ENCODE measurements at places on chromosomes 12 and 14.

DNA sequence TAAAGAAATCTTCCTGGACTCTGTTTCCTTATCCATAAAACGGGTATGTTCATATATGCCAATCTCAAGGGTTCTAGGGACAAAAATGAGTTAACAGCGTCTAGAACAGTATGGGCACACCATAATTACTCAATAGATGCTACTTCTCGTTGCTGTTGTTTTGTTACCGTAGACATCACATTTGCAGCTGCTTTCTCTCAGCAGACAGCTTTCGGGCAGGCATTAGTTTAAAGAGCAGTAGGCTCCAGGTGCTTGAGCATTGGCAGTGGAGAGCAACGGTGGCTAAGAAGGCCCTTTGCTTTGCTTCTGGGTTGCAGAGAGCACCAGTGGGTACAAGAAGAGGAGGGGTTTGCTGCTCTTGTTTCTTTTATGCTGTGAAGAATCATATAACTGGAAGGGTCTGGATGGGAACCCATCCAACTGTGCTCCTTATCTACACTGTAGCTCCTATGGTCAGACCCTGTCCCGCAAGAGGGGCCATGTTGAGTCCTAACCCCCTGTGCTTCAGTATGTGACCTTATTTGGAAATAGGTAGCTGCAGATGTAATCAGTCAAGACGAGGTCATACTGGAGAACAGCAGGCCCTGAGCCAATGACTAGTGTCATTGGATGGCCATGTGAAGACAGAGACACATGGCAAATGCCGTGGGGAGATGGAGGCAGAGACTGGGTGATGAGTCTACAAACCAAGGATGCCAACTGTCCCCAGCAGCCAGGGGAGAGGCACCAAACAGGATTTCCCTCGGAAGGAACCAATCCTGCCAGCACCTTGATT lies 120.0 kb downstream of the RBM19 start:
- no peak for DNase-seq

- peak; percentile 89 for DNase-seq
These were observed 3.0 kb upstream of the METTL17 start for GRCh38 chr14:20986811-20987210.

- no peak for DNase-seq
These were observed 229.2 kb upstream of the TMTC1 start for GRCh38 chr12:30012816-30013450.

- DNase-seq = no peak
These were observed 601 bp downstream of the MDGA2 start for GRCh38 chr14:47674543-47675465.

DNA sequence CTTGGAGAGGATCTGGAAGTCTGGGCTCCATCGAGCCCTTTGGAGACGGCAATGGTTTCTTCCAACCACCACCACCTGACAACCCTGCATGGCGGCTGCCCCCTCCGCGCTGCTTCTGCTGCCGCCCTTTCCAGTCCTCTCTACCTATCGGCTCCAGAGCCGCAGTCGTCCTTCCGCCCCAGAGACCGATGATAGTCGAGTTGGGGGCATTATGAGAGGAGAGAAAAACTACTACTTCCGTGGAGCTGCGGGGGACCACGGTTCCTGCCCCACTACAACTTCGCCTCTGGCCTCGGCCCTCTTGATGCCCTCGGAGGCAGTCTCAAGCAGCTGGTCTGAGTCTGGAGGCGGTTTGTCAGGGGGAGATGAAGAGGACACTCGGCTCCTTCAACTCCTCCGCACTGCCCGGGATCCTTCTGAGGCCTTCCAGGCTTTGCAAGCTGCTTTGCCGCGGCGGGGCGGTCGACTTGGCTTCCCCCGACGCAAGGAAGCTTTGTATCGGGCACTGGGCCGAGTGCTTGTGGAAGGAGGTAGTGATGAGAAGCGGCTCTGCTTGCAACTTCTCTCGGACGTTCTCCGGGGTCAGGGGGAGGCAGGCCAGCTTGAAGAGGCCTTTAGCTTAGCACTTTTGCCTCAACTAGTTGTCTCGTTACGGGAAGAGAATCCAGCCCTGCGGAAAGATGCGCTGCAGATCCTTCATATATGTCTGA lies 499 bp downstream of the TOGARAM1 start:
- DNase-seq = no peak

GRCh38 chr14:41403360-41403759 lies 203.3 kb upstream of the LRFN5 start:
- no peak for DNase-seq

DNA sequence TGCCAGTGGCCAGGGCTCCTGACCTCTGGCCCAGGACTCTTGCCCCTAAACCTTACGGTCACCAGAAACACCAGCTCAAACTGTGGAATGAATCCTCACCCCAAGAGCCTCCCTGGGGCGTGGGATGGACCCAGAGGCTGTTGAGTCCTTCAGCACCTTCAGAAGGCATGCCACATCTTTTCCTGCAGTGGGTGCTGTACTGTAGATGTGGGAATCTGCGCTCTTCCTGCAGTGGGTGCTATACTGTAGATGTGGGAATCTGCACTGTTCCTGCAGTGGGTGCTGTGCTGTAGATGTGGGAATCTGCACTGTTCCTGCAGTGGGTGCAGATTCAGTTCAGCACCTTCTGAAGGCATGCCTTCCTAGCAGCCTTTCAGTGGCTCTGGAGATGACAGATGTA lies 1.2 kb downstream of the KRT82 start:
- DNase-seq = no peak

- DNase-seq = no peak
These were observed 21.0 kb upstream of the EMP1 start for GRCh38 chr12:13175499-13175898.

GRCh38 chr12:38872561-38872960 lies 32.8 kb downstream of the CPNE8 start:
- no peak for DNase-seq

- DNase-seq = no peak
These were observed 305.3 kb downstream of the SLC6A15 start for GRCh38 chr12:84607170-84607819.

- DNase-seq = no peak
These were observed 77.7 kb upstream of the TRAF3 start for GRCh38 chr14:102699416-102700110.

DNA sequence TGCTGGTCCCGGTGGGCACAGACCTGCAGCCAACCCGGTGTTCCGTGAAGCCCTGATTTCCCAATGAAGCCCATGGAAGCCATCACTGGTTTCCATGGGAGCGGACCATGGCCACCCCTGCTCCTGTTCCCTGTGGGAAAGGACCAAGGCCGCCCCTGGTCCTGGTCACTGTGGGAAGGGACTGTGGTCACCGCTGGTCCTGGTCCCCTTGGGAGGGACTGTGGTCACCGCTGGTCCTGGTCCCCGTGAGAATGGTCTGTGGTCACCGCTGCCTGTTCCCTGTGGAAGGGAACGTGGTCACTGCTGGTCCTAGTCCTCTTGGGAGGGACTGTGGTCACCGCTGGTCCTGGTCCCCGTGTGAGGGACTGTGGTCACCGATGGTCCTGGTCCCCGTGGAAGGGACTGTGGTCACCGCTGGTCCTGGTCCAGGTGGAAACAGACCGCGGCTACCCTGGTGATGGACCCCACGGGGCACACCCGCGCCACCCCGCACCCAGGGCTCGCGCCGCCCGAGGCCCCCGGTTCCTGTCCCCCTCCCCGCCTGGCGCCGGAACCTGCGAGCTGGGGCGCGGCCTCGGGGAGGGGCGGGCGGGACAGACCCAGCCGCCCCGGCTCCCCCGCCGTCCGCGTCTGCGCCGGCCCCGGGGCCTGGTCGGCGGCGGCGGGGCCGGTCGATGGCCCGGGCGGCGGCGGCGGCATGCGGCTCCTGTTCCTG lies at the start of gene GLT1D1:
TSS of gene GLT1D1 (plus strand) at position 594 of the 715 bp plus-strand sequence. CDS start at position 698, 104 bp downstream.
- no peak for DNase-seq

GRCh38 chr12:48940181-48940580 lies 14.9 kb upstream of the FKBP11 start:
- peak; percentile 77 for DNase-seq

DNA sequence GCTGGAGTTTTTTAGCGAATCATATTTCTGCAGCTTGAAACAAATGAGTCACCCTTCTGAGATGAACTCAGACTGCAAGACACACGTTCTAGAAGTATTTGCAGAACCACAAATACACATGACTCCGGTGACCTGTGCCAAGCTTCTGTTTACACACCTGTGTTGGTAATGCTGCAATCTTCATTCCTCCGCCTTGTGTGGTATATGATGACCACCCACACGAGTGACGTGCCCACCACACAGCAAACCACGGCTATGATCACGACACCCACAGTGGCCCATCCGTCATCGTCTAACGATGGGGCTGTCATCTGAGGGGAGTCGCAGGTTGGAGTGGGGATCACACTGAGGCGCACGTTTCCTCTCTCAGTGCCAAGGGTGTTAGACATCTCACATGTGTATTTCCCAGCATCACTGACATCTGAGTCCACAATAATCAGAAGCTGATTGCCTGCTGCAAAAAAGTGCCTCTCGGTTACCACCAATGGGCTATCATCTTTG lies 43.0 kb downstream of the LRIG3 start:
- DNase-seq = no peak

DNA sequence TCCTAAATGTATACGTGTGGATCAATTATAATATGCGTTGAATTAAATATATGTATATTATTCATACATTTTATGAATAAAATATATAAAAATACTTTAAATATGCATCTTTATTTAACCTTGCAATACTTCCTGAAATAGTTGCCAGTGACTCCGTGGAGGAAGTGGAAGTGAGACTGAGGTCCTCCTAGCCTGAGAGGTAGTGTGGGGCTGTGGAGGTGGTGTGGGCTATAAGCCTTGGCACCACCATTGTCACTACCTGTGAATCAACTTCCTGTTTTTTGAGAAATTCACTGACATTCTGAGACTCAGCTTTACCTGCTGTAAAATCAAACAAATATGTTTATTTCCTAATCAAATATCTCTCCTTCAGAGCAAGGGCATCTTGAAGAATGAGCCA lies 514.2 kb downstream of the VRK1 start:
- no peak for DNase-seq

DNA sequence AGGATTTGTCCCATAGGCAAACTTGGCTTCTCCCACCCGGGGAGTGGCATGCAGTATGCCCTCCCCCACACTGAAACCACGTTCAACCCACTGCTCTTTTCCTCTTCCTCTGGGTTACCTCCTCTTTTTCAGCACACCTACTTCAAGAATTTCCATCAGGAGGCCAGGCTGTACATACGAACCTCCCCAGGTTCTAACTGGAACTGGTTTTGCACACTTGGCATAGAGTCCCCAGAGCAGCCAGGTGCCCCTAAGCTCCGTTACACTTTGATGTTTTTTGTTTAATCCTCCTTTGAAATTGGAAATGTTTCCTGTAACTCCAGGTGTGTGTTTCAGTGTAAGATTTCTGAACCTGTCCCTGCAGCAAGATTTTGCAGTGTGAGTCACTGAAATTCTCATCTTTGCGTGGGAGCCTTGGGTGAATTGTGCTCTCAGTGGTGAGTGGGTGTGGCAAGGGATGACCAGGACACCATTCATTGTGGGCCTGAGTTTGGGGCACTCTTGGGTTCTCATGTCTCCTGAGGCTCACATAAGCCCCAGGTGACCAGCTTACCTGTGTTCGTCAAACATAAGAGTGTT lies 18.2 kb downstream of the CD9 start:
- no peak for DNase-seq

DNA sequence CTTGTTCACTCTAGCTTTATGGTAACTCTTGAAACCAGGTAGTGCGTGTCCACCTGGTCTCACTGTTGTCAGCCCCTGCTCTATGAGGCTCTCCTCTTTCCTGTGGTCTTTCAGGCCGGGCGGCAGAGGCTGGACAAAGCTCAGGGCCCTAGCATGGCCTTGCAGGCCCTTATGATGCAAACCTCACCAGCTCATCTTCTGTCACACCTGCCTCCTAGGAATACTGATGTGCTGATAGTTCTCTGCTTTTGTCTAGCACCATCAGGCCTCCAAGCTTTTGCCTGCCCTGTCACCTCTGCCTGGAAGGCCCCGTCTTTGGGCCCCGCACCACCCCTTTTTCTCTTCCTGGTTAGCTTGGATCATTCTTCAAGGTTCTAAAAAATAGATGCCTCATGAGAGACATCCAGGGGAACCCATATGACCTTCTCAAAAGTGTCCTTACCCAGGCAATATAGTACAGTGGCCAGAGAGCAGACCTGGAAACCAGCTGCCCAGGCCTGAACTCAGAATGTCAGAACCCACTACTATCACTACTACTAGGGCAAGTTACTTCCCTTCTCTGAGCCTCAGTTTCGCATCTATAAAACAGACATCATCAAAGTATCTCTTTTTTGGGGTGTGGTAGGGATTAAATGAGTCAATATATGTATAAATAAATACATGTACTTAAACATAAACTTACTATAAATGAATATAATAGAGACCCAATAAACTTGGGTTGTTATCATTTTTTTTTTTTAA lies 91.7 kb downstream of the ZFP36L1 start:
- no peak for DNase-seq

- DNase-seq = no peak
These were observed 292.6 kb upstream of the CAND1 start for GRCh38 chr12:66976526-66976925.

DNA sequence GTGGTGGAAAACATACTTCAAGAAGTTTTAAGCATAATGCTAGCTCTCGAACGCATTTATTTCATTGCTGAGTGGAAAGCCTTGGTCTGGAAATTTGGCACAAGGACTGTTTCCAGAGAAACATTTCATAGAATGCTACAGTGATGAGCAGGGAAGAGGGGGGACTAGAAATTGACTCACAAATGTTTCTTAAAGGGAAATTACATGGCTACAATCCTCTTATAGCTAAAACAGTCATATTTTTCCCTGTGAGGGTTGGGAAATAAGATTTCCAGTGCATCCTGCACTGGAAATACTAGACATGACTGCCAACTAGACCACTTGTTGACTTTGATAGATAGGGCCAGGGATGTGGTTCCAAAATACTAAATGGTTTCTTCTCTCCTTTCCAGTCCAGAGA lies 197.3 kb upstream of the RGS6 start:
- no peak for DNase-seq

GRCh38 chr12:51395283-51396230 lies 4.4 kb upstream of the GALNT6 start:
- no peak for DNase-seq

GRCh38 chr14:49485290-49485689 lies 100.9 kb downstream of the RPS29 start:
- DNase-seq = no peak

GRCh38 chr12:31928246-31929026 lies 30.8 kb upstream of the RESF1 start:
- no peak for DNase-seq

Measured in CD14-positive monocyte (primary cell).